ENCODE measurements at places on chromosomes 11 and 22.

DNA sequence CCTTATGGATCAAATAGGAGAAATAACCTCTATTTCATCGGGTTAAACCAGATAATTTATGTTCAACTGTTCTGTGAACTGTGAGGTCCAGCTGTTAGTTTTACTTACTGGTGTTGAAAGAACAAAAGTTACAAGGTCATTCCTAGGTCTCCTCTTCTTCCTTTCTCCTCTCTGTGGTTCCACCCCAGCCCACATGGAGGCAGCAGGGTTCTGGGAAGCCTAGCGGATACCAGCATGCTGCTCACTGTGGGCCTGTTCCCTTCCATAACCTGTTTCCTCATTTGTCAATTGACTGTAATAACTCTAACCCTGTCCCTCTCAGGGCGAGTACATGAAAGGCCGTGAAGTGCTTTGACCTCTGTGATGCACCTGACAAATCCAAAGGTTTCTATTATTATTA is 27.8 kb downstream of the RELT start:
- no peak for DNase-seq

DNA sequence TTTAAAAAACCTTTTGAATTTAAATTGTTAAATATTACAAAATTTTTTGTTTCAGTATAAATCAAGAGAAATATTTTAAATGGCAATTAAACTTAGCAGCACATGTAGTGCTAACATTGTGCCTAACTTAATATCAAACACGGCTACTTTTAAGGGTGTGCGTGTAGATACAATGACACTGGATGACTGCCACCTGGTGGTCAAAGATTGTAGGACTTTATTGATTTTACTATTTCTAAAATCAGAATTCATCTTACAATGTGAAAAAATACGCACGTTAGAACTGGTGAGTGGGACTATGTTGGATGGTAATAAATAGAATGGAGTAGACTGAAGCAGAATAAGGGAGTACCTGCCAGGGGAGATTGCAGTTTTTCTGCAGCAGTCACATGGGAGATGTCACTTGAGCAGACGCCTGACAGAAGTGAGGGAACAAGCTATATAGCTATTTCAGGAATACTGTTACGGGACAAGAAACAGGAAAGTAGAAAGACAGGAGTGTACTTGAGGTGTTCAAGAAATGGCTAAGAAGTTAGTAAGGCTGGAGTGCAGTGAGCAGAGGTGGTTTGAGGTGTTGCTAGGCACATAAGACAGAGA is 52.9 kb downstream of the UVRAG start:
- peak; percentile 50 for DNase-seq

DNA sequence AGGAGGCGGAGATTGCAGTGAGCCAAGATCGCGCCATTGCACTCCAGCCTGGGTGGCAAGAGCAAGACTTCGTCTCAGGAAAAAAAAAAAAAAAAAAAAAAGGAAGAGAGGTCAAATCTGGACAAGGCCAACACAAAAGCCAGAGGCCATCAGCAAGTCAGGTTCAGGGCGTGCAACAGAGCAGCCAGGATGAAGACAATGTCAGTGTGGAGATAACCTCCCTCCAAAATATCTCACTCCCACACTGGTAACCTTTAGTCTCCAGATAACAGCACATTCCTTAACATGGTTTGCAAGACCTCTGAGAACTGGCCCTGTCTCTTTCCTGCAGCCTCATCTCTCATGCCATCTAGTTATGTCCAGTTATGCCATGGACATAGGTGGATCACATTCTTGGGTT is 4.7 kb downstream of the CSNK2A3 start:
- no peak for DNase-seq

- DNase-seq: no peak
Measured at GRCh38 chr11:8973121-8973520, 8.9 kb upstream of the TMEM9B start.

DNA sequence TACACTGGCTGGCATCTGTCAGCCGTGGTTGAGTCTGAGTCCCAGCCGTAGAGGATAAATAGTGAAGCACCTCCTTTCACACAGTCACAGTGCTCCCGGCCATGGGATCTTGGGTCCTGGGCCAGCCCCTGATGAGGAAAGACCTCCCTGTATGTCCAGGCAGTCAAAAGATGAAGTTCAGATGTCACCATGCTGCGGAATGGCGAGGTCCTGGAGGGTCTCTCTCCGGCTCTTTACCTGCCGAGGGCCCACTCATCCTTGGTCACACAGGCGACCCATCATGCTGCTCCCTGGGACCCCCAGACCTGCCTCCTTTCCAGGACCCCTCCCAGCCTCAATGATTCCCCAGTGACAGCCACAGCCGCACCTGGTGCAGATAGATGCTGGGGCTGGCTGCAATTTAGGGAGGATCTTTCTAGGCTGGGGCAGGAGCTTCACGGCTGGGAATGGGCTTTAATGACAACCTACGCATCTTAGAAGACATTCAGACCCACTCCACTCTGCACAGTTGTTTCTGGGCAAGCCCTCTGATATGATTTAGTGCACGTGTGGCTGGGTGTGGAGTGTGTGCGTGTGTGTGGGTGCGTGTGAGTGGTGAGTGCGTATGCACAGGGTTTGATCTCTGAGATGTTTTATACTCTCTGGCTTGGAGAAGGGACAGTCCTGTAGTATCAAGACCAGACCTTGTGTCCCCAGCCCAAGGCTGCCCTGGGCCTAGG is 79.7 kb downstream of the FBLN1 start:
- no peak for DNase-seq

DNA sequence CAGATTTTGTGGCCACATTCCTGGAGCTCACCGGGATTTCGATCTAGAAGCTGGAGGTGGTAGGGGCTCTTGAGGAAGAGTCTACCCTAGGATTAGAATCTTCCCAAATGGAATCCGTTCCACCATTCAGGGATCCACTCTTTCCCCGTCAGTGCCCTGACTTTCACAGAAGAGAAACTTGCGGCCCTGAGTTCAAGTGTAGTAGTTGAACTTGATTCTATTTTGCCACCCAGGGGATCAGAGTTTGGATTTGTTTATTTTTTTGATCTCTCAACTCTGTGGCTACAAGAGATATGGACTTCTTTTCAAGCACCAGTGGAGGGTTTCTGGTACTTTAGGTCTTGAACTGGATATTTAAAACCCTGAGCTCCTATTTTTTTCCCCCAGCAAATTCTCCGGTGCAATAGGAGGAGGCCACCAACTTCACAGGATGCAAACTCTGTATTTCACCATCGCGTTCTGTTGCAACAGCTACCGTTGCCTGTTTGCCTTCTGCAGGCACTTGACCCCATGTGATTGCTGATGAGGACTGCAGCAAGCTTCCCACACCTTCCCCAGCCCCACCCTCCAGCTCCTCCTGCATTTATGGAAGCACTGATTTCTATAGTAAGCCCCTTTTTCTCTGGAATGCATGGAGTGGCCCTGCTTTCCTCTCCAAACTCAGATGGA is 14.8 kb upstream of the MRGPRF start:
- DNase-seq: no peak

DNA sequence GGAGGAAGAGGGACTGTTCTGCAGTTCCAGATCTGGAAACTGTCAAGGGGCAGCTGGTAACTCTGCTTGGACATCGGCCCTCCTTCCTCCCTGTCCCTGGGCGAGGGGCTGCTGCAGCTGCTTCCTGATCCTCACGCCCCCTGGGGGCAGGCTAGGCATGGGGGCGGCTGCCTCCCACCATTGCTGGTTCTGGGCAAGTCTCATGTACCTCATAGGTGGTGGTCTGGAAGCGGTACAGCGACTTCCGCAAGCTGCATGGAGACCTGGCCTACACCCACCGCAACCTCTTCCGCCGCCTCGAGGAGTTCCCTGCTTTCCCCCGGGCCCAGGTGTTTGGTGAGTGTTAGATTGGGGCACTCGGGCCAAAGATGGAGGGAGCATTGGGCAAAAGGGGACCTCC is 5.0 kb downstream of the SNX15 start:
- no peak for DNase-seq

GRCh38 chr22:25334162-25334490 is 114.7 kb downstream of the CRYBB2 start:
- peak; percentile 12 for DNase-seq

DNA sequence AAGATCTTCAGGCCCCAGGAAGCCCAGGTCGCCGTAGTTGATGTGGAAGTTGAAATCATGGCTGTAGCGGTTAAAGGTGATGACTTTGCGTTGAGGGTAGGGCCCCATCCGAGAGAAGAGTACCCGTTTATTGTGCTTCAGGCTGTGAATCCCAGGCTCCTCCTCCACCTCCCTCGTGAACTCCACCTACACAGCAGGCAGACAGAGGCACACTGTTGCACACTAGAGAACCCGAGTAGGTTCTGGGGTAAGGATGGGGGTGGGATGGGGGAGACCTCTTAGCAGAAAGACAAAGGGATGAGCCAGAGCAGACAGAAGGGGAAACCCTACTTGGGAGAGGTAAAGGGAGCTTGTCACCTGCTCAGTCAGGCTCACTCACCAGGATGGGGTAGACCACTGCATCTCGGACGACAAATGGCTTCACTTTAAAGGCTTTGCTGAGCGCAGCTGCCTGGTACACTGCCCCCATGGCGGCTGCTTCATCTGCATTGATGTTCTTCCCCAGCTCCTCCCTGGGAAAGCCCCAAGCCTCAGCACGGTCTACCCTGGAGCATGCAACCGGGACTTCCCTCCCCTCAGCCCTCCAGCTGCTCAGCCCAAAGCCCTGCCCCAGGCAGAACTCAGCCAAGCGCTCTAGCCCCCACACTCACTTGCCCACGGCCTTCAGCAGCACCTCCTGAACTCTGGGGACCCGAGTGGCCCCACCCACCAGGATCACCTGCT is 5.4 kb downstream of the HYOU1 start:
- no peak for DNase-seq

- DNase-seq: no peak
Measured at GRCh38 chr22:25572708-25573171, 8.3 kb downstream of the GRK3 start.

- DNase-seq: no peak
Measured at GRCh38 chr22:29109822-29110221, 37.0 kb downstream of the KREMEN1 start.

GRCh38 chr11:70400643-70401042 is 2.3 kb downstream of the CTTN start:
- no peak for DNase-seq

GRCh38 chr11:121246021-121246768 is 46.4 kb upstream of the SC5D start:
- DNase-seq: no peak

DNA sequence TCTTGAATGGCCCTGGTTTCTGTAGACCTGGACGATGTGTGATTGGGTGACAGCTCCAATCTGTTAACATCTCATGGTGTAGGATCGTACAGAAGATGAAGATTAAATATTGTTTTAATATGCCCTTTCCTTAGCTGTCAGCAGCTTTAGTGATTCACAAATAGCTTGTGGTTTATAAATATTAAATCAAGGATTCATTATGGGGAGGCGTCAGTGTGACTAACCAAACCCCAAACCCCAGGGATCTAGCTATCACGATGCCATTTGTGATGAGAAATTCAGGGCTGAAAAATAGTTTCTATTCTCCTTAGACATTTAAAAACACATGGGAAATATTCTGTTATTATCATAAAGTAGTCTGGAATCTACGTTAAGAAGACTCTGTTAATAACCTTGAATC is 73.4 kb downstream of the NCAM1 start:
- no peak for DNase-seq

GRCh38 chr11:63553759-63554158 is 9.4 kb downstream of the PLAAT2 start:
- DNase-seq: peak; percentile 71

DNA sequence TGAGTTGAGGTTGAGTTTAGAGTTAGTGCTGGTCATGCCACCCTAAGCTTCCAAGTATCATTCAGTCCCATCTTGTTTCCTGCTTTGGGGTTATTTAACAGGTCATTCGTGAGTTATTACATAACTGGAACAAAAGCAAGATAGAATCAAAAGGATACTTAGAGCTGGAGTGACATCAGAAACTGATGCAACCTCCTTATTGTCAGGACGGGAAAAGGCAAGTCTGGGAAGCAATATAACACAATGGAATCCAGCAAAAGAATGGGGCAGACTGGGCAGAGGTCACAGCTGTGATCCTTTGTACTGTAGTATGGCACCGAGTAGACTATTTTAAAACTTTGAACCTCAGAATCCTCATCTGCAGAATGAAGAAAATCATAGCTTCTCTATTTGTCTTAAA is 4.4 kb upstream of the PRSS23 start:
- no peak for DNase-seq

GRCh38 chr11:41612415-41612814 is 153.0 kb upstream of the LRRC4C start:
- DNase-seq: no peak

DNA sequence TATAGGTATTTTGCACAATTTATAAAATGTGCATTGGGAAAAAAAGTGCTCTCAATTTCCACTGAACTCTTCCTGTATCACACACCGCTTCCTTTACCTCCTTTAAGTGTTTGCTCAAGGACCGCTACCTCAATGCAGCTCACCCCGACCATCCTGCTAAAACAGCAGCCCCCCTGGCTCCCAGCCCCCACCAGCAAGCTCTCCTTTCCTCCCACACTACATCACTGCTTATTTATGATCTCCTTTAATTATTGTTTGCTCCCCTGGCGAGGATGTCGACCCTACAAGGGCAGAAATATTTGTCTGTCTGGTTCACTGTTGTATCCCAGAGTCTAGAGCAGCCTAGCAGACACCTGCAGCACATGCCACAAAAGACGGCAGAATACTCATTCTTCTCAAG is 10.0 kb downstream of the SHANK2 start:
- no peak for DNase-seq

Data from activated gamma-delta T cell treated with Interleukin-2 at 50 U/mL for 16 hours (primary cell).